Eye (tissue), 1 donor: ENCODE measurements at places on chromosomes 1 and 21.
A peak's percentile ranks its signal among the peaks of the same experiment; 100 is the strongest.

GRCh38 chr1:83765125-83765524 is 233.8 kb downstream of the TTLL7 start:
- DNase-seq, result no peak

DNA sequence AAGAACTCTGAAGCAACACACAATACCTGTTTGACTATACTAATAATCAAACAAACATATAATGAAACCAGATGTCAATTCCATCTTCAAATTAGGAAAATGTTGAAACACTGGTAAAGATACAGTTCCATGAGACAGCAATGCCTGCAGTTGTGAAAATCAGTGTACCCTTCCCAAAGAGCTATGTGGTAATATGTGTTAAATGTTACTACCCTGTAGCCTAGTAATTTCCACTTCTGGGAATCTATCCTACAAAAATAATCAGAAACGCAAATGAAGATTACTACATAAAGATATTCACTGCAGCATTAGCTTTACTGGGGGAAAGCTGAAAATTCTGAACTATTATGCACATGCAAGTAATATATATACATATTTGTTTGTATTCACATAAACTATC is 16.9 kb downstream of the GLIS1 start:
- no peak for DNase-seq

GRCh38 chr1:232952514-232953499 is 2.4 kb downstream of the NTPCR start:
- peak; percentile 61 for DNase-seq

DNA sequence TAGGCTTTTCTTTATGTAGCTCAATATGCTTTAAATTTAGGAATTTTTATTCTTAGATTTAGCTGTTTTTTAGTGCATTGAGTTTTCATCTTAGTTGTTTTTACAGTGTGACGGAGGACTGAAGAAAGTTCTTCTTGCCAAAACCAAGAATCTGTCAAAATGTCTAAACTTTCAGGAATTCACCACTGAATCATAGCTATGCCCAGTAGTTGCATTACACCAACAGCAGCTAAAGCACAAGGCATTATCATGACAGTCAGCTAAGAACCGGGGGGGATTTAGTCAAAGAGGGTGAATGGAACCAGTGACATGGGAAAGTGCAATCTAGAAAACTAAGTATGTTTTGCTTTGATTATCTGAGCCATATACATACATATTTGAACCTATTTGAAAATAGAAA is 6.5 kb upstream of the C1orf146 start:
- DNase-seq, result no peak

DNA sequence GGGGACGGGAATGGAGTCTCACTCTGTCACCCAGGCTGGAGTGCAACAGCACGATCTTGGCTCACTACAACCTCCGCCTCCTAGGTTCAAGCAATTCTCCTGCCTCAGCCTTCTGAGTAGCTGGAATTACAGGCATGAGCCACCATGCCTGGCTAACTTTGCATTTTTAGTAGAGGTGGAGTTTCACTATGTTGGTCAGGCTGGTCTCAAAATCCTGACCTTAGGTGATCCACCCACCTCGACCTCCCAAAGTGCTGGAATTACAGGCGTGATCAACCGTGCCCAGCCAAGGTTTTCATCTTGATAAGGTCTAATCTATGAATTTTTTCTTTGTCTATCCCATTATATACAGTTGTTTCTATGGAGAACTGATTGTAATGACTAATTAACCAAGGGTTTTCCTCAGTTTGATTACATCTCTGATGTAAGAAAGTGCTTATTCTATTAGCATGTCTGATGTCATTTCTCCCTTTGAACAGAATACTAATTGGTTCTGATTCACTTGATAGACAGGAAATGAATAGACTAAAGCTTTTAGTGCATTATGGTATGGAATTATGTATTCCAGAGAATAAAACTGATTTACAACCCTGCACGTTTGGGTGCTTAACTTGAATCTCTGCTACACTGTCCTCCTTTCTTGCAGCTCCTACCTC is 11.9 kb downstream of the PACC1 start:
- no peak for DNase-seq

DNA sequence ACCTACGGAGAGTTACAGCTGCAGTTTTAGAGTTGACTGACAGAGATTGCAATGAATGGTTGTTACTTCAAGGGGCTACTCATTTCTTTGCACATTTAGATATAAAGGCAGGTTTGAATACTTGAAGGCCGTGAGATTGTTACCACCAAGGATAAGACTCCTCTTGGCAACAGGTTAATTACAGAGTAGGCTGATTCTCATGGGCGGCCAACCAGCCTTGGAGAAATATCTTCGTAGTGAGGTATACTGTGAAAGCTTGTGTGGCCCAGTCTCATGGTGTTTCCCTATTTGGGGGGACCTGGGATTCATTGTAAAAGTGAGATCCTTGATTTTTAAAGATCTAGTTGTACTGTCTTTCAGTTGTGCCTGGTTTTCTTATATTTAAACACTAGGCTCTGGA is 103.2 kb upstream of the OLFM3 start:
- no peak for DNase-seq

GRCh38 chr1:8075511-8076051 is 49.5 kb upstream of the ERRFI1 start:
- no peak for DNase-seq

DNA sequence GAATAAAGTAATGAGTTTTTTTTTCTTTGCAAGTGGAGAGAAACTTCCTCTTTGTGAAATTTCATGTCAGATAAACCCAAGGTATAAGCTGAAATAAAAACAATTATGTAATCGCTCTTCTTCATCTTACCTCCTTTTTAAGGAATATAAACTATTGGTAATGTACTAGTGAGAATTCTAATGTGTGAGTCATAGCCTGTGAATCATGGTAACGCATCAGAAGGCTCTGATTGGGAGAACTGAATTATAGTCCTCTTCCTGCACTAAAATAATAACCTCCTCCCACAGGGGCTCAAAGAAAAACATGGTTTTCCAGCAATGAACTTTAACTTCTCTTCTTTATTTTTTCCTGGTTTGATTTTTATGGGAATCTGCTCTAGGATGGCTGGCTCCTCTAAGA is 57.1 kb upstream of the COX20 start:
- no peak for DNase-seq
